ENCODE measurements at places on chromosomes 4 and X. TPM values are rescaled to one million over a fixed set of nuclear protein-coding genes. Genes with fewer than 3 reads are reported as not detected.

GRCh38 chrX:130799393-130799792, 103.6 kb downstream of the ENOX2 start:
- DNase-seq: no peak
- no peak overlapping the region for H3K27ac ChIP-seq
- no peaks in the 10 kb centered on the region for H3K36me3 ChIP-seq
- H3K27me3 ChIP-seq: peaks cover 5% of the 10 kb centered on the region
- no peak overlapping the region for H3K4me3 ChIP-seq

- H3K4me3 ChIP-seq: no peak overlapping the region
- no peaks in the 10 kb centered on the region for H3K36me3 ChIP-seq
- peaks cover 4% of the 10 kb centered on the region for H3K27me3 ChIP-seq
- no peaks in the 10 kb centered on the region for H3K4me1 ChIP-seq
- DNase-seq: no peak
Measured at GRCh38 chr4:141099326-141099725, 33.9 kb downstream of the RNF150 start.

GRCh38 chr4:157014621-157015591, 43.3 kb upstream of the PDGFC start:
- no peaks in the 10 kb centered on the region for H3K4me1 ChIP-seq
- no peaks in the 10 kb centered on the region for H3K36me3 ChIP-seq
- H3K27ac ChIP-seq: no peak overlapping the region
- no peak overlapping the region for H3K4me3 ChIP-seq
- H3K27me3 ChIP-seq: no peaks in the 10 kb centered on the region

- H3K36me3 ChIP-seq: peaks cover 5% of the 10 kb centered on the region
- peaks cover 2% of the 10 kb centered on the region for H3K27me3 ChIP-seq
Measured at GRCh38 chr4:3492741-3493719, 29.9 kb downstream of the DOK7 start.

DNA sequence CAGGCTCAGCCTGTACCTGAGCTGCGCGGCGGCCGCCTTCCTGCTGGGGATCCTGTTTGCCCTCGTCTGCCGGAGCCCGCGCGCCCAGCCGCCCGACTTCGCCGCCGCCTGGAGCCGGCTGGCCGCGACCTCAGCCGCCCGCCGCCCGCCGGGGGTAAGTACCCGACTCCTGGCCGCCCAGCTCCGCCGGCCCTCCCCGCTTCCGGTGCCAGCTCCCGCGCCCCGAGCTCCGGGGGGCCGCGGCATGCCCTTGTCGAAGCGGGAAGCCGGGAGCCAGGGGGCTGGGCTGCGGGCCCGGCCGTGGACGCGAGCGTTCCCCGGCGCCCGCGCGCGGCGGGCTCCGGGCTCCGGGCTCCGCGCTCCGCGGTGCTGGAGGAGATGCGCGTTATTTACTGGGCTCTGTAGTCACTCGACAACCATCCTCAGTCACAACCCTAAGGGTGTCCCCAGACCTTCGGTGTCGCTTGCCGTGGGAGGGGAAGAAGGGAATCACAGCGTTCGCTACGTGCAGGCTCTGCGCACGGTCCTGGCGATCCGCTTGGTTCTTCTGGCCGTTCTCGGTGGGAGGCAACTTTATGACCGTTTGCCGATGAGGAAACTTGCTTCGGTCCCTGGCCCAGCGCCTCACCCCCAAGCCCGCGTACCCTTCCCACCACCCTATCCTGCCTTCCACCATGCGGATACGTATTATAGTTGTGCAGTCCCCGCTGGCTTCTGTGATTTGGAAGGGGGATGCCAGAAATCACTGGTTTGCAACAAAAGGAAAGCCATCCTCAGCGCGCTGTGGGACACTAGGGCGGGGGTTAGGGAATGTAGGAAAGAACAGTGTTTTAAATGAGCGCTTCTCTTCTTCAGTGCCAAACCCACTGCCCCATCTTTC, 944 bp downstream of the SNX25 start:
- peaks cover 40% of the 10 kb centered on the region for H3K4me1 ChIP-seq
- peak overlapping the region; percentile 87 for H3K4me3 ChIP-seq
- peak; percentile 55 for DNase-seq

DNA sequence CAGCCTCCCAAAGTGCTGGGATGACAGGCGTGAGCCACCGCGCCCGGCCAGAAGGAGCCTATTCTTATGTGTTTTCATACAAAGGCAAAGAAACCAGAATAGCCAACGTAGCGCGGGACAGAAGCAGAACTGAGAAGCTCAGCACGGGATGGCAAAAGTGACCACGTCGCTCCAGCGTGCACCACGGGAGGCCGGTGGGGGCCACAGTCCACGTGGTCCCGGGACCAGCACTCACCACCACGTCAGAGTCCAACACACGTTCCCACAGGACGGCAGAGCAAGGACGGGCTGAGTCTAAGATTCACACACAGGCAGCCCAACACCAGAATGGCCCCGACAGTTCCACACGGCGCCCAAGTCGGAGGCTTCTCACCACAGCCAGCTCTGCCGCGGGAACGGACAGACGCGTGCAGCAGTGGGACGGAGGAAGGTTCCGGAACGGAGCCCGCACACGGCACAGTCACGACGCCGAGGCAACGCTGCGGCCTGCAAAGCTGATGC, 18.8 kb upstream of the GTPBP6 start:
- H3K27ac ChIP-seq: no peak overlapping the region
- H3K27me3 ChIP-seq: no peaks in the 10 kb centered on the region
- DNase-seq: no peak

DNA sequence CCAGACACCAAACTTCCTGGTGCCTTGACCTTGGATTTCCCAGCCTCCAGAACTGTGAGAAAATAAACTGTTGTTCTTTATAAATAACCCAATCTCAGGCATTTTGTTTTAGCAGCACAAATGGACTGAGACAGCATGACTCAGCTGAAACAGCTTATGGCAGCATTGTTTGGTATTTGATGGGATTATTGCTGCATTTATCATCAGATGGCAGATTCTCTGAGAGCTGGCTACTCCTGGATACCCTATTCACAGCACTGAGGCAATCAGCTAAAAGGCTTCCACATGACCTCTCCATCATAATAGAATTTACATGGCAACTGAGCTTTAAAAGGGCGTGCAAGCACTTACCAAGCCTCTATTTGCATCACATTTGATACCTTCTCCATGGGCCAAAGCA, 623.1 kb upstream of the CPEB2 start:
- DNase-seq: no peak
- H3K27ac ChIP-seq: no peak overlapping the region
- no peak overlapping the region for H3K4me3 ChIP-seq
- no peaks in the 10 kb centered on the region for H3K27me3 ChIP-seq
- no peaks in the 10 kb centered on the region for H3K4me1 ChIP-seq

DNA sequence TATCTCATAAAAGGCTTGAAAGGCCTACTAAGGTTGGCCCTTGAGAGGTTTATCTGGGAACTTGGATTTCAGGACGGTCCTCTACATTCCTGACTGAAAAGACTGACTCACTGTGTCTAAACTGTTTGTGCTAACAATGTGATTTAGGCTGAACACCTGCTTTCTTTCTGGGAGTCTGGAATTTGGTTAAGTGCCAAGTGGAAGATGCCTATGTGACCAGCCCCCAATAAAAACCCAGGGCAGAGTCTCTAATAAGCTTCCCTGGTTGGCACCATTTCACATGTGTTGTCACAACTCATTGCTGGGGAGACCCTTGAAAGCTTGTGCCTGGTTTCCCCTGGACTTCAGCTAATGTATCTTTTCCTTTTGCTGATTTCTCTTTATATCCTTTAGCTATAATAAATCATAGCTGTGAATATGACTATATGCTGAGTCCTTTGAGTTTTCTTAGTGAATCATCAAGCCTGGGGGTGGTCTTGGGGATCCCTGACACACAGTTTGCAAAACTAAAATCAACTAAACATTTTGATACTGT, 55.1 kb downstream of the GPR82 start:
- peaks cover 7% of the 10 kb centered on the region for H3K4me1 ChIP-seq
- H3K36me3 ChIP-seq: no peaks in the 10 kb centered on the region
- H3K27ac ChIP-seq: no peak overlapping the region
- H3K27me3 ChIP-seq: no peaks in the 10 kb centered on the region

DNA sequence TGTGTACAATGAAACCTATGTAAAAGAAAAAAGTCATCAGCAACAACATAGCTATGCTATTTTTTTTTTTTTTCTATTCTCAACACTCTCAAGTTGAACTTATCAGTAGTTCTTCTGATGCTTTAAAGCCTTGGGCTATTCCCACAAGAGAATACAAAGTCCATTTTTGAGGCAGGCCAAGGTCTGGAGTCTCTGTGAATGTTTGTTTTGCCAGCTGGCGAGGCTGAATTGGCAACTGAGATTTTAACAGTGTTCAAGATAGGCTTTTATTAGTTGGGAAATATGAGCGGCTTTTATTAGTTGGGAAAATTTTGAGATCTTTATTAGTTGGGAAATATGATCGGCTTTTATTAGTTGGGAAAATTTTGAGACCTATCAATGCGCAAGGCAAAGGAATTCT, 336.6 kb downstream of the SLITRK2 start:
- H3K36me3 ChIP-seq: no peaks in the 10 kb centered on the region
- H3K4me1 ChIP-seq: no peaks in the 10 kb centered on the region
- no peak overlapping the region for H3K27ac ChIP-seq
- no peak for DNase-seq
- no peak overlapping the region for H3K4me3 ChIP-seq

DNA sequence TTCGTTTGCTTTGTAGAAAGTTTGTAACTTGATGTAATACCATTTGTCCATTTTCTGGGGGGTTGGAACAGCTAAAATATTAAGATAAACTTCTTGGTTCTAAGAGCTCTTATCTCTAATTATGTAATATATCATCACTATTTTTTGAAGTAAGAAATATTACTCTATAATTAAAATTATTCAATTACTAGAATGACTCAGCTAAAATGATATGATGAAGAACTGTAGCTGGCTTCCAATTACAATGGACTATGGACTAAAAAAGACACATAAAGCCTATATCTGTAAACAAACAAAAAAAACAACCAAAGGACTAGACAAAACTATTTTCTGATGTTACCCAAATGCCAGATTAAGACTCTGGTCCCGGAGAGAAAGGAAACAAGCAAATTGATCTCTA, 569.4 kb downstream of the PCDH18 start:
- no peaks in the 10 kb centered on the region for H3K4me1 ChIP-seq
- no peak overlapping the region for H3K27ac ChIP-seq
- DNase-seq: no peak
- H3K4me3 ChIP-seq: no peak overlapping the region
- H3K27me3 ChIP-seq: no peaks in the 10 kb centered on the region

DNA sequence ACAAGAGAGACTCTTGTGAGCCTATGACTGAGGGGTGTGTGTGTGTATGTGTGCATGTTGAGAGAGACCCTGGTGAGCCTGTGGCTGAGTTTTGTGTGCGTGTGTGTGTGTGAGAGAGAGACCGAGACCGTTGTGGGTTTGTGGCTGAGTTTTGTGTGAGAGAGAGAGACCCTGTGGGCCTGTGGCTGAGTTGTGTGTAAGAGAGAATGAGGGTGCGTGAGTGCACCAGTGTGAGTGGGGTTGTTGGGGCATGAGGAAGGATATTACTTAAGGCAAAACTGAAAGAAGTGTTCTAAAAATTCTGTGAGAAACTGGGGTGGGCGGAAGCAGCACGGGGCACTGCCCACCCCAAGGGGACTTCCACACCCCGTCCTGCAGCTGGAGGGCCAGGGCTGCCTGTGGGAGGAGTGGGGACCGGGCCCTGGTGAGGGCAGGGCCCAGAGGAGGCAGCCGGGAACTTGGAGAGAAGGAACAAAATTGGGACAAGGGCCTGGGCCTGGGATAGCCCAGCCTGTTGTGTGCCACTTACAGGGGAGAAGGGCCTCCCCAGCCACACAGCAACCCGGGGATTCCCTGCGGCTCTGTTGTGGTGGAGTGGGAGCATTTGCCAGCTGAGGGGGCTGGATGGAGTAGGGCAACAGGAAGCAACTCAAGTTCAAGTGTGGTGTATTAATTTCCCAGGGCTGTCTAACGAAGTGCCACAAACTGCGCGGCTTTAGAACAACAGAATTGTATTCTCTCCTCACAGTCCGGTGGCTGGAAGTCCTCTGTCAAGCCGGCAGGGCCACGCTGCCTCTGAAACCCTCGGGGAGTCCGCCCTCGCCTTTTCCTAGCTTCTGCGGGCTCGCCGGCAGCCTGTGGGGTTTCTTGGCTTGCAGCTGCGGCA, 22.1 kb downstream of the TMEM131L start:
- no peaks in the 10 kb centered on the region for H3K36me3 ChIP-seq
- peaks cover 91% of the 10 kb centered on the region for H3K4me1 ChIP-seq
- H3K27me3 ChIP-seq: peaks cover 30% of the 10 kb centered on the region
- DNase-seq: peak; percentile 81
- peak overlapping the region; percentile 87 for H3K4me3 ChIP-seq

DNA sequence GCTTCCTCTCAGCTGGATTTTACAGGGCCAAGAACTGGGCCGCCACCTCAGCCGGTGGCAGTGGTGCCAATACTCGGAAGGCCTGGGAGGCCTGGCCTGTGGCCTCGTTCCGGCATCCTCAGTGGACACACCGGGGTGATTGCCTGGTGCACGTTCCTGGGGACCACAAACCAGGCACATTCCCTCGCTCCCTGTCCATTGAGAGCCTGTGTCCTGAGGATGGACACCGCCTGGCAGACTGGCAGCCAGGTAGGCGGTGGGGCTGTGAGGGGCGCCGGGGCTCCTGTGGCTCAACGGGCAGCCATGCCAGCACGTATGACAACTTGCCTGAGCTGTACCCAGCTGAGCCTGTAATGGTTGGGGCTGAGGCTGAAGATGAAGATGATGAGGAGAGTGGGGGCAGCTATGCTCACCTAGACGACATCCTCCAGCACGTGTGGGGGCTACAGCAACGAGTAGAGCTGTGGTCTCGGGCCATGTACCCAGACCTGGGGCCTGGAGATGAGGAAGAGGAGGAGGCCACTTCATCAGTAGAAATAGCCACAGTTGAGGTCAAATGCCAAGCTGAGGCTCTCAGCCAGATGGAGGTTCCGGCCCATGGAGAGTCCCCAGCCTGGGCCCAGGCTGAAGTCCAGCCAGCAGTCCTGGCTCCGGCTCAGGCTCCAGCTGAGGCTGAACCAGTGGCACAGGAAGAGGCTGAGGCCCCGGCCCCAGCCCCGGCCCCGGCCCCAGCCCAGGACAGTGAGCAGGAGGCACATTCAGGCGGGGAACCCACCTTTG, 70.4 kb downstream of the STARD8 start:
- peaks cover 4% of the 10 kb centered on the region for H3K27me3 ChIP-seq
- no peaks in the 10 kb centered on the region for H3K4me1 ChIP-seq
- no peak overlapping the region for H3K27ac ChIP-seq
- H3K36me3 ChIP-seq: no peaks in the 10 kb centered on the region

DNA sequence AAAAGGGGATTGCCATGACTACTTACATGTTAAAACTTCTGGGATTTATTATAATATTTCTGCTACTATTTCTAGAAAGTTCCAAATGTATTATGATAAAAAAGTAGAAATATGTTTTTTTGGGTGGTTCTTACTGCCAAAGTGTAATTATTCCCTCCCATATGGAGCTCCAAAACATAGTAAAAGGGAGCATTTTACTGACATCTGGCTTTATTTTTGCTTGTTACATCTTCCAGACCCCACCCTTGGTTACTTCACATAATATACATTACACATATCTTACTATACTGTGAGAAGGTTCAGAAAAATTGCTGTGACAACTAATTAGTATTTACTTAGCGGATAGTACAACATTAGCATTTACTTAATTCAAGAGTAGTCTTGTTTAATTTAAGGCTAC, 205.1 kb upstream of the TLL1 start:
- H3K4me3 ChIP-seq: no peak overlapping the region
- no peaks in the 10 kb centered on the region for H3K4me1 ChIP-seq
- no peak for DNase-seq
- H3K36me3 ChIP-seq: no peaks in the 10 kb centered on the region
- H3K27ac ChIP-seq: no peak overlapping the region

Gene IQSEC2
- 1.7 TPM for polyA plus RNA-seq

Gene ETNPPL
- polyA plus RNA-seq: not detected

Gene GCNA
- 0.63 TPM for polyA plus RNA-seq

Gene SPATA18
- polyA plus RNA-seq: not detected

Gene SYNPO2
- polyA plus RNA-seq: not detected

Gene GSX2
- polyA plus RNA-seq: not detected

Gene PPEF1
- not detected for polyA plus RNA-seq

Gene ARL9
- not detected for polyA plus RNA-seq

Data from immature natural killer cell (primary cell).